ENCODE measurements at places on chromosomes 6 and 20.

DNA sequence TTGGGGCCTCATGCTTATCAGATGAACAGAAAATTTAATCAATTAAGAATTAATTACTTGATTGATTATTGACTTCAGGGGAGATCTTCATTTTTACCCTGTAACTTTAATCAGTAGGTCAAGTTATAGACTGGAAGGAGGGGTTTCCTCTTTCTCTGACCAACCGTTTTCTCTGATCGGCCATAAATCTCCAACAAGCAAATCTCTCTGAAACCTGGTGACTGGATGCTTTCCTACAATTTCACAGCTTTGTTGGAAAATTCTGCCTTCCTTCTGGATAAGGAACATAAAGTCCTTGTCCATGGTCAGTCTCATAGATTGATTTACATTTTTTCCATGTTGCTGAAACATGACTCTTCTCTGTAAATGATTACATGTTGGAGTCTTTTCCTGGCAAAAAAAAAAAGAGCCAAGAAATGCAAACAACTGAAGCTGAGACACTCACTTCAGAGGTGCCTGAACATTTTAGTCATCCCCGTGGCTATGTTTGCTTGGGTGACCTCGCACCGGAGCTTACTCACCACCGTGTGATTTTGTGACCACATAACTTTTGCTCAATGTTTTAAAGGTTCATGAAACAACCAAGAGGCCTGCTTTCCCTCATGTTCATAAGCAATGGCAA is 31.0 kb downstream of the IRF4 start:
- no peak for DNase-seq

- DNase-seq = no peak
These were observed 171.2 kb upstream of the SUPT3H start for GRCh38 chr6:45548657-45549515.

- DNase-seq = no peak
These were observed 23.3 kb downstream of the SENP6 start for GRCh38 chr6:75624988-75625387.

DNA sequence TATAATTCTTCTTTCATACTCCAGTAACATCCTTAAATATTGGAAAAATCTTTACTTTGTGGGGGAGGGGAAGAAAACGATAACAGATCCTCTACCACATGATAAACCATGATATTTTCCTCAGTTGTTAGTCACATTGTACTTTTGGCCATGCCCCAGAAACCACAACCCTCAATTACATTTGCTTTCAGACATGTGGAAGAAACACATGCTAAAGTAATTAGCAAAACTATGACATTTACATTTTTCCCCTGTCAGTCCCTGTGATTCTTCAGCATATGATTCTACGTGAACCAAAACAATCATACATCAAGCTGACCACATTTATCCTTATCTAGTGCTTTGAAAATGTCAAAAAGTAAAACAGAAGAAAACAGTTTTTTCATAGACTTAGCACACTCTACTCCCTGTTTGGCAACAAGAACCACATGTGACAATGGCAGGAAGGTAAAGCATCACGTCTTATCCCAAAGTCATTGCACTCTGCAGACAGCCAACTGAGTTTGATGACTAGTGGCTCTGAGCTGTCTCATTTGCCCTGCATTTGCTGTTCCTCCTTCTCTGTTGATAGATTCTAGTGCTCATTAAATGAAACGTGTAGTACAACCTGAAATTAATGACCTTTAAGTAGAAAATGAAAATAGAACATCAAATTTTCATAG is 505.8 kb upstream of the MARCKS start:
- DNase-seq = no peak

DNA sequence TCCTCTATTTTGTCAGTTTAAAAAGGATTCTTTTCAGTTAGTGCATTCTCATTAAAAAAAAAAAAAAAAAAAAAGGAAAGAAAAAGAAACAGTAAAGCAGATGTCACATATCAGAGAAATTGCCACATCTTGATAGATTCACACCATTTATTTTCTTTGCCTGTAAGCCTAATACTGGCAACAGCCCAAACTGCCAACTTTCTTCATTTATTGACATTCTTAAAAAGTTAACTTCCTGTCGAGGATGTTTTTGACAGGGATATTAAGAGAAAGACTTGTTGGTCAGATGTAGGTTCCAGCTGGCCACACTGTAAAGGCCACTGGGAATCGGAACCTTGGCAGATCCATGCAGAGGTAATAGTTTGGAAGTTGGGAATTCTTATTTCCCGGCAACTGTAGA is 332.6 kb downstream of the NRN1 start:
- DNase-seq = no peak

Data from Right ventricle myocardium inferior (tissue), 1 donor.